ENCODE measurements at places on chromosomes 7 and 10. TPM values are rescaled to one million over a fixed set of nuclear protein-coding genes. Genes with fewer than 3 reads are reported as not detected.
A peak's percentile ranks its signal among the peaks of the same experiment; 100 is the strongest.

The PILRA gene
- 4.2 TPM for total RNA-seq

DNA sequence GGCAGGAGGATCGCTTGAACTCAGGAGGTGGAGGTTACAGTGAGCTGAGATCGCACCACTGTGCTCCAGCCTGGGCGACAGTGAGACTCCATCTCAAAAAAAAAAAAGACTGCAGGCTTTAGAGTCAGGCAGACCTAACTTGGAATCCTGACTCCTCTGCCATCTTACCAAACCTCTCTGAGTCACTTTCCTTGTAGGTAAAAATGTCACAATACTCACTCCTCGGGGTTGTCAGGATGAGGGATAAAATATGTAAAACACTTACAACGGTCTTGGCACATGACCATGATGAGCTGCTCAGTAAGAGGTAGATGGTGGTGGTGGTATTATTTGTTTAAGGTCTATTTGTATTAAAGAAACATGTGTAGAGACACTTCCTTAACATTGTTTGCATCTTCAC, 154.1 kb upstream of the PDE1C start:
- no peak overlapping the region for H3K27ac ChIP-seq
- H3K36me3 ChIP-seq: no peaks in the 10 kb centered on the region
- no peak overlapping the region for H3K4me3 ChIP-seq
- no peaks in the 10 kb centered on the region for H3K4me1 ChIP-seq
- peaks cover 4% of the 10 kb centered on the region for H3K27me3 ChIP-seq
- DNase-seq: no peak

The ITPRID1 gene
- not detected for total RNA-seq

- peaks cover 2% of the 10 kb centered on the region for H3K27me3 ChIP-seq
- H3K36me3 ChIP-seq: peaks cover 23% of the 10 kb centered on the region
- peaks cover 33% of the 10 kb centered on the region for H3K4me1 ChIP-seq
- no peak overlapping the region for H3K4me3 ChIP-seq
- DNase-seq: no peak
- no peak overlapping the region for H3K27ac ChIP-seq
Observed at GRCh38 chr10:28554952-28555351, 22.0 kb downstream of the WAC start.

GRCh38 chr10:11830836-11831519, 7.8 kb downstream of the PROSER2 start:
- peaks cover 1% of the 10 kb centered on the region for H3K27me3 ChIP-seq
- H3K27ac ChIP-seq: no peak overlapping the region
- H3K4me1 ChIP-seq: peaks cover 5% of the 10 kb centered on the region

GRCh38 chr10:58064714-58065528, 202.8 kb downstream of the IPMK start:
- H3K27ac ChIP-seq: no peak overlapping the region
- peaks cover 3% of the 10 kb centered on the region for H3K4me1 ChIP-seq
- no peak overlapping the region for H3K4me3 ChIP-seq

DNA sequence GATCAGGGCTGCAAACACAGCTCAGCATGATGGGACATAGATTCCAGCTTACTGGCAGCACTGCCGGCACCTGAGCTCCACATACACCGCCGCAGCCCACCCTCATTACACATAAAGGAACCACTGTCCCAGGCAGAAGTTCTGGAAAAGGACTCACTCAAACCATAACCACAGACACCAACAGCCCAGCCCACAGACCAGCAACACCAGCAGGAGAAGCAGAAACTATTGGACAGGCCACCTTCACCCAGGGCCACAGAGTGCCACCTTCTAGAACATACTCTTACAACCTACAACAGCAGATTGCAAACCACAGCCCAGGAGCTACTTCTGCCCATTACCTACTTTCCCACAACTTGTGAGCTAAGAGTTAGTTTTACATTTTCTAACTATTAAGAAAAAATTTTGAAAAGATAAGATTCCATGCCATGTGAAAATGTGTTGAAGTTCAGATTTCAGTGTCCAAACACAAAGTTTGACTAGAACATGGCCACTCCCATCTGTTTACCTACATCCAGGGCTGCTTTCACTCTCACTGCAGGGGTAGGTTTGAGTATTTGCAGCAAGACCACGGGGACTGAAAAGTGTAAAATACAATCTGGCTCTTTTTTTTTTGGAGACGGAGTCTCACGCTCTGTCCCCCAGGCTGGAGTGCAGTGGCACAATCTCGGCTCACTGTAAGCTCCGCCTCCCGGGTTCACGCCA, 153.0 kb downstream of the TNS3 start:
- H3K36me3 ChIP-seq: no peaks in the 10 kb centered on the region
- peaks cover 5% of the 10 kb centered on the region for H3K27me3 ChIP-seq
- H3K4me1 ChIP-seq: peaks cover 11% of the 10 kb centered on the region
- DNase-seq: no peak
- no peak overlapping the region for H3K4me3 ChIP-seq
- H3K27ac ChIP-seq: peak overlapping the region; percentile 83

The MUC12 gene
- 1.3 TPM for total RNA-seq

DNA sequence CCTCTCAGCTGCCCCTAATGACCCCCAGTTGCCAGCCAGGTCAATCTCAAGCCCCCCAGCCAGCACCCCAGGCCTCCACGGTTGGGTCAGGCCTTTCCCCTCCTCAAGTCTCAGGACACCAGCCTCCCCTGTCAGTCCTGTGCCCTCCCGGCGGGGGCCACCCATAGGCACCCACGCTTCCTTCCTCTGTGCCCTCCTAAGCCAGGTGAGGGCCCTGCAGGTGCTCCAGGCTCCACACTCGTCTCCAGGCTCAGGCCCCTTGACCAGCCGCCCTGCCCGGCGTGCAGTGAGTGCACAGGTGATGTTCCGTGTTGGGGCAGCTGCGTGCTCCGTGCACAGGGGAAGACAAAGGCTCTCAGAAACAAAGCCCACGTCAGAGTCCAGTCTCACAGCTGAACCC, 26.8 kb upstream of the ADGRA1 start:
- DNase-seq: no peak
- no peak overlapping the region for H3K27ac ChIP-seq
- peaks cover 5% of the 10 kb centered on the region for H3K4me1 ChIP-seq
- H3K36me3 ChIP-seq: no peaks in the 10 kb centered on the region
- peaks cover 17% of the 10 kb centered on the region for H3K27me3 ChIP-seq

- H3K27ac ChIP-seq: peak overlapping the region; percentile 17
- H3K36me3 ChIP-seq: peaks cover 13% of the 10 kb centered on the region
- no peak for DNase-seq
Observed at GRCh38 chr7:139265673-139266072, 34.6 kb downstream of the UBN2 start.

The TFEC gene
- 0.56 TPM for total RNA-seq

DNA sequence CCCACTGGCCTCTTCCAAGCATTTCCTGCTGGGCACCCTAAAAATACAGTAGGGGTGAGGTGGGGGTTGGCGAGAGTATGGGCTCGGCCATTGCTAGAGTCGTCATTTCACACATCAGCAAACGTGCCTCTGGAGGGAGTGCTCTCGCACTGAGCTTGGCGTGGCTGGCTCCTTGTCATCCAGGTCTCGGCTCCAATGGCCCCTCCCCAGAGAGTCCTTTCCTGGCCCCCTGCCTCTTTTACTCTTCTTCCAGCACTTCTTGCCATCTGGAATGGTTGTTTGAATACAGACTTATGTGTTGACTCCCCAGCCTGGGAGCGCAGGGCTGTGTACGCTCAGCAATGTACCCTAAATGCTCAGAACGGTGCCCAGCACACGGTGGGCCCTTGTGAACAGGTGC, 18.8 kb downstream of the UNC5B start:
- H3K27me3 ChIP-seq: peaks cover 7% of the 10 kb centered on the region
- H3K27ac ChIP-seq: no peak overlapping the region
- H3K4me1 ChIP-seq: peaks cover 58% of the 10 kb centered on the region
- H3K36me3 ChIP-seq: peaks cover 14% of the 10 kb centered on the region

GRCh38 chr7:32905175-32905662, 13.7 kb upstream of the KBTBD2 start:
- H3K36me3 ChIP-seq: no peaks in the 10 kb centered on the region
- peak overlapping the region; percentile 51 for H3K4me3 ChIP-seq
- H3K4me1 ChIP-seq: peaks cover 6% of the 10 kb centered on the region
- peak overlapping the region; percentile 90 for H3K27ac ChIP-seq
- H3K27me3 ChIP-seq: peaks cover 5% of the 10 kb centered on the region

DNA sequence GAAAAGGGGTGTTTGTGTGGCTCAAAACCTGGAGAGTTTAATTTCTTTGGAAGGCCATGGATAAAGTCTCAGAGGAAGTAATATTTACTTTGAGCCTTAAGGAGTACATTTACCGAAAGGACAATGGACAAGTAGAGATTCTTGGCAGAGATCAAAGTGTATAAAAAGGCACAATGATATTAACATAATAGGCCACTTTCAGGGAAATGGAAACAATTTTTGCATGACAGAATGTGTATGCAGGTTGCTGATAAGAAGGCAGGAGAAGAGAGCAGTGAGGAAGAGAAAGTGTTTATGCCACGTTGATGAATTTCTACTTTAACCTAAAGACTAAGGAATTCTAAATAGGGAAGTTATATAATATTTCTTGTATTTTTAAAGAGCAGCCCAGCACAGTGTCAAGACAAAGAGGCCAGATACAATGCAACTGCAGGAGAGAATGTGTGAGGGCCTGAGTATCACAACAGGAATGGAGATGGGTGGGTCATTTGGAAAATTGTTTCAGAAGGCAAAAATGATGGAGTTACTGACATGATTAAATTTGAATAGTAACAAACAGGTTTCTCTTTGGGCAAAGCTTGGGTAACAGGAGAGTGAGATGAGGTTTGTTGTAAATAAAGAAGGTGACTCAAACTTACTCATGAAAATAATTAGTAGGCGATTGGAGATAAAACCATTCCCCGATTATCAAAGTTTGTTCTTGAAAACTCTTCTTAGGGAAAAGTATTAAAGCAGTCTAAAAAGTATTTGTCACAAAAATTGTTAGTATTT, 84.1 kb downstream of the THSD7A start:
- DNase-seq: no peak
- peaks cover 8% of the 10 kb centered on the region for H3K4me1 ChIP-seq
- no peaks in the 10 kb centered on the region for H3K36me3 ChIP-seq
- H3K27me3 ChIP-seq: no peaks in the 10 kb centered on the region
- H3K27ac ChIP-seq: no peak overlapping the region
- no peak overlapping the region for H3K4me3 ChIP-seq

The ZPBP gene
- not detected for total RNA-seq
